Cerebellum (tissue), 4 donors: ENCODE measurements at places on chromosomes 4 and X. TPM values are rescaled to one million over a fixed set of nuclear protein-coding genes. Genes with fewer than 3 reads are reported as not detected.
A peak's percentile ranks its signal among the peaks of the same experiment; 100 is the strongest.

DNA sequence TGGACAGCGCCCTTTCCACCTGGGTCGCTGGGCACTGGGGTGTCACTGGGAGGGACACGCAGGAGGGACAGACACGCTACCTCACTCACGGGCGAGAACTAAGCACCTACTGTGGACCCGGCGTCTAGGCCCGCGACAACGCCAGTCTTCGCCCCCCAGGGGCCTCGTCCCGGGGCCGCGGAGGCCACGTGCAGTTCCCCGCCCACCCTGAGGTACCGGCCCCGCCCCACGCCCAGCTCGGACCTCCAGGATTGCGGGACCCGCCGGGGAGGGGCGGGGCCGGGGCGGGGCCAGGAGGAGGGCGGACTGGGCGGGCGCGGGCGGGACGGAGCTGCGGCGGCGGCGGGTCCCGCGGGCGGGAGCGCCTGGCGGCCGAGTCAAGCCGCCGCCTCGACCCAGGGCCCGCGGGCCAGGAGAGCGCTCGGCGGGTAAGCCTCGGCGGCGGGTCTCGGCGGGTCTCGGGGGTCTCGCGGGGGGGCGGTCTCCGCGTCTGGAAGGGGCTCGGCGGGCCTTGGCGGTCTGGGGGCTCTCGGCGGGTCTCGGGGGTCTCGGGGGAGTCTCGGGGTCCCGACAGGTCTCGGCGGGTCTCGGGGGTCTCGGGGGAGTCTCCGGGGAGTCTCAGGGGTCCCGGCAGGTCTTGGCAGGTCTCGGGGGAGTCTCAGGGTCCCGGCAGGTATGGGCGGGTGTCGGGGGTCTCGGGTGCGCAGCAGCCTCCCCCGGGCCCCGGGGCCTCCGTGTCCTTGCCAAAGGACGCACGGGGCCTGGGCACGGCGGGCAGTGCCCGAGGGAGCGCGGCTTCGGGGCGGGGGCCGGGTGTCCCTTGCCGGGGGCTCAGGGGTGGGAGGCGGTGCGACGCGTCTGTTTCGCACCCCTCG, at the start of gene SH3BP2:
Gene SH3BP2 (plus strand): TSS at position 375 of the 875 bp plus-strand sequence. CDS start 27,533 bp downstream, outside the sequence.
- peak; percentile 75 for DNase-seq

- no peak for DNase-seq
Observed at GRCh38 chr4:8422327-8422726, 18.2 kb downstream of the ACOX3 start.

- DNase-seq = no peak
Observed at GRCh38 chr4:153119626-153120025, 84.6 kb upstream of the TRIM2 start.

- DNase-seq = no peak
Observed at GRCh38 chr4:88584471-88584900, 7.8 kb upstream of the HERC3 start.

GPRASP3 gene
- total RNA-seq = 33.4 TPM
